H1 (cell line): ENCODE measurements at places on chromosomes 7 and 10. TPM values are rescaled to one million over a fixed set of nuclear protein-coding genes. Genes with fewer than 3 reads are reported as not detected.

SPACDR gene
- 0.33 TPM in 1 of 2 replicates, not detected in the other for total RNA-seq

TMEM243 gene
- total RNA-seq = 26.0 and 27.6 TPM in 2 replicates

VSTM4 gene
- 0.69 and 0.73 TPM in 2 replicates for total RNA-seq

FAM25C gene
- total RNA-seq = not detected in 2 replicates

SCART1 gene
- total RNA-seq = 0.10 and 0.19 TPM in 2 replicates

POU6F2 gene
- total RNA-seq = 1.6 and 2.0 TPM in 2 replicates

ATXN7L1 gene
- total RNA-seq = 34.0 and 34.5 TPM in 2 replicates

CPA2 gene
- total RNA-seq = 0.31 TPM in 1 of 2 replicates, not detected in the other

GIMAP8 gene
- not detected in 2 replicates for total RNA-seq

GIMAP4 gene
- 0.22 TPM in 1 of 2 replicates, not detected in the other for total RNA-seq

DNA sequence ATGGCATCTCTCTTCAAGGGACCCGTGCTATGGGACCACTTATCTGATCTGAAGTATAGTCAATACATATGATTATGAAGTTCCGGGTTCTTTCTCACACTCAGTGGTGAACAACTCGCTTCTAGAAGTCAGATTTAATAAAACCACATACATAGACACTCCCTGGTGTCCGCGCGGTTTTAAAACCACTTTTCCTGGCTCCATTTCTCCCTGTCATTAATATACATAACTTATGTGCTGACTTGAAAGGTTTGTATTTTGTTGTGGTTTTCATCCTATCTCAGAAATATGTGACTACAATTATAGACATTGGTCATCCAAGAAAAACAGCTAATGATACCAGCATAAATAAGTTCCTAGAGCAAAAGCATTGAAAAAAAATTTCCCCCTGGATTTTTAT is 34.0 kb downstream of the SVIL start:
- no peak for DNase-seq

DNA sequence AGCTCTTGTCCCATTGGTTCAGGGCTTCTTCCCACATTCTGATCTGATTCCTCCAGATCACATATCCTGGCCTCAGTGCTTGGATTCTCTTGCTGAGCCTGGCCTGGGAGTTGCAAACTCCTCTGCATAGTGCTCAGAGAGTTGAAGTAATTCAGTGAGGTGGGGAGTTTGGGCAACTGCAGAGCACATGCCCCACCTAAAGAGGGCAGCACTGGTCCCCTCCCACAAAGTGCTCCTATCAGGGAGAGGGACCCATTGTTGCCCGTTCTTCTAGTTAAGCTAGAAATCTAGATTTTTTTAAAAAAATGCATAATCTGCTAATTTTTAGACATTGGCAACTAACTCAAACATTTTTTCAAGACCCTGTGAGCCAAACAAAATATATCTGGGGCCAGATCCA is 45.1 kb downstream of the CHN2 start:
- DNase-seq = peak; percentile 13

GRCh38 chr7:114787556-114787955 is 134.3 kb upstream of the MDFIC start:
- no peak for DNase-seq

DNA sequence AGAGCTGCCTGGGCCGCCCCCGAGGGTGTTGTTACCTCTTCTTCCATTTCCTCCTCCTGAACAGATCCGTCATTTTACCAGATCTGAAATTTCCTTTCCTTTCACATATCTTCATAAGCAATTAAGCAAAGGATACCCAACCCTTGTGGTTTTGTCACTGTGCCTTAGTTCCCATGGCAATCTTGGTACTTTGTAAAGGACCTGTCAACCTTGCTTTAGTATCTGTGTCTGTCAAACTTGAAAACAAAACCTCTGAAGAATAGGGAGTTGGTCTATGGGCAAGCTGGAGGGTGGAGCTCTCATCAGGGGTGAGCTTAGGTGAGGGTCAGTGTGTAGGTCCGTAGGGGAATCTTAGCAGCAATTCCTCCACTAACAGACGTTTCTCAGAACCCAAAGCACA is 25.4 kb upstream of the CCDC3 start:
- DNase-seq = no peak

DNA sequence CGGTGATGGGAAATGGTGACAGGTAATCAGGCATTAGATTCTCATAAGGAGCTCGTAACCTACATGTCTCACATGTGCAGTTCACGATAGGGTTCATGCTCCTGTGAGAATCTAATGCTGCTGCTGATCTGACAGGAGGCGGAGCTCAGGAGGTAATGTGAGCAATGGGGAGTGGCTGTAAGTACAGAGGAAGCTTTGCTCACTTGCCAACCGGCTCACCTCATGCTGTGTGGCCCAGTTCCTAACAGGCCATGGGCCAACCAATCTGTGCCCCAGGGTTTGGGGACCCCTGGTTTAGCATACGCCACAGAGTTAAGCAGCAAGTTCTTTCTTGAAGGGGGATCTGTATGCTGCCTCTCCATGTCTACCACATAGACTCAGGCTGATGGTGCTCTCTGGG is 133.1 kb downstream of the IQUB start:
- DNase-seq = no peak

DNA sequence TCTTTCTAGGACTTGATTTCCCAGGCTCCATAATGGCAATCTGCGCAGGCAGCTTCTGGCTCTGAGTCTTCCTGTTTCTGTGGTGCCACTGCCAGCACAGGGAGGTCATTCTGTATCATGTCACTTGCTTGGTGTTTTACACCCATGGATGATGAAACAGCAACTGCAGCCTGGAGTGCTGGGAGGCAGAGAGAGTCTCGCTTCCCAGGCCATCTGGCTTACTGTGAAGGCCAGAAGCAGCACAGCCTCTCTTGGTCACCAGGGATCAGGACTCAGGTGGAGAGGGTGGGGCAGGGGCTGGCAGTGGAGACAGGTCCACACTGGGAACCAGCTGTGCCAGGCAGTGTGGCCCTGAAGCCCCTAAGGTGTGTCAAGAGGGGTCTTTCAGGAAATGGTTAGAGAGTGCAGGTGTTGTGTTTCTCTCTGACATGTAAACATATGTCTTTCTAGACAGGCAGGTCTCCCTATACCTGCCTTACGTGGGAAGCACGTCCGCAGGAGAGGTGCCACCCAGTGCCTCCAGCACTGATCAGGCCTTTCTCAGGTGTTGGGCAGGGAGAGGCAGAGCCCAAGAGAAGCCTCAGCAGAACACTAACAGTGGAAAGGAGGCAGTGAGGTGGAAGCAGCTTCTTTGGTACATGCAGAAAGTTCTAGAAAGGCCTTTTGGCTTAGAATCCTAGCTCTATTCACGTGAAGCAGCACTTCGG is 71.4 kb downstream of the INSIG1 start:
- no peak for DNase-seq

GRCh38 chr10:57706016-57706415 is 561.7 kb downstream of the IPMK start:
- DNase-seq = no peak

DNA sequence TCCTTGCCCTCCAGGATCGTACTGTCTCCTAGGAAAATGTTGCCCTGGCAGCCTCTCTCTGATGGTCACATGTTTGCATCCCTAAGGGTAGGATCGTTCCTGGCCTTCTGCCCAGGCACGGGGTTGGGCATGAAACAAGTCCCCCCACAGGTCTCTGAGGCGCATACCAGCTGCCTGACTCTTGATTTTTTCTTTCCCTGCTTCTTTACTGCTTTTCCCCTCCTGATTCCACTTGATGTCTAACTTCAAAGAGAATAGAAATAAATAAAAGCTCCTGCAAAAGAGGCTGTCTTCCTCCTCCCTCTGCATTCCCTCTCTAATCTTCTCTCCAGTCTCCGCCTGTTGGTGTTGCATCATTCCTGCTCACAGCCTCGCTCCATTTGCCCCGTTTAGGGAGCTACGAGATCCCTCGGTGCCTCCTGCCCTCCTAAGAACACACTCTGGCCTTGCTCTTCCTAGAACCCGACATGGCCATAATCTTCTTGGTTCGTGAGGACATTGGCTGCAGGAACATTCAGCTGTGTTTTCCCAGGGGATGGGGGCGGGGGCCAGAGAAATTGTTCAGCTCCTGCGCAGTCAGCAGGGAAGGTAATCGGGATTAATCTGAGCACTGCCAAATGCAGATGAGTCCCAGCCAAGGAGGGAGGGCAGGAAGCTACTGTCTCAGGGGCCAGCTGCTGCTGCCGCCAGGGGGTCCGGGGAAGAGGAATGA is 26.0 kb downstream of the LEP start:
- peak; percentile 72 for DNase-seq

DNA sequence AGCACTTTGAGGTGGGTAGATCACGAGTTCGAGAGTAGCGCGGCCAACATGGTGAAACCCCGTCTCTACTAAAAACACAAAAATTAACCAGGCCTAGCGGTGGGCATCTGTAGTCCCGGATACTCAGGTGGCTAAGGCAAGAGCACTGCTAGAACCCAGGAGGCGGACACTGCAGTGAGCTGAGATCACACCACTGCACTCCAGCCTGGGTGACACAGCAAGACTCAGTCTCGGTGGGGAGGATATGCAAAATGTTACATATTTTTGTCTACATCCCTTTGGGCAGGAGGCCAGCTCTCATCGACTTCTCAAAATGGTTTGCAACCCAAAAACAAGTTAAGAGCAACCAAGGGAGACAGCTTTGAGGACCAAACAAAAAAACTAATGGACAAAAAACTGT is 8.2 kb downstream of the ATE1 start:
- no peak for DNase-seq

GRCh38 chr7:111787741-111788140 is 225.4 kb upstream of the IMMP2L start:
- DNase-seq = no peak

DNA sequence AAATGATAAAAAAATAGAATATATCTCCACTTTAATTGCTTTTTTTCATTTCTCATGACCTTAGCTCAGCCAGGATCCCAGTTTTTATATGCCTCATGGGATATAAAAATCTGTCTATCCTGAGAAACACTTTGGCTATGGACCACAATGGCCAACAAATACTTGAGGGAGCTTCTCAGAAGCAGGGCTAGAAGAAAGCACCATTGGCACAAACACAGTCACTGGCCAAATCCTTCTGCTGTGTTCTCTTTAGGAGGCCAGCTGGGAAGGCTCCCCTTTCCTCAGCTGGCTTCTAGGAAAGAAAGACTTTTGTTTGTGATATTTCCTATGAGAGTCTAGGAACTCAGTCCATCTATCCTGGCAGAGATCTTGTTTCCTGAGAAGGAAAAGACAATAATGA is 856.2 kb upstream of the GHITM start:
- no peak for DNase-seq

GRCh38 chr10:131838966-131839742 is 61.7 kb upstream of the PPP2R2D start:
- no peak for DNase-seq

DNA sequence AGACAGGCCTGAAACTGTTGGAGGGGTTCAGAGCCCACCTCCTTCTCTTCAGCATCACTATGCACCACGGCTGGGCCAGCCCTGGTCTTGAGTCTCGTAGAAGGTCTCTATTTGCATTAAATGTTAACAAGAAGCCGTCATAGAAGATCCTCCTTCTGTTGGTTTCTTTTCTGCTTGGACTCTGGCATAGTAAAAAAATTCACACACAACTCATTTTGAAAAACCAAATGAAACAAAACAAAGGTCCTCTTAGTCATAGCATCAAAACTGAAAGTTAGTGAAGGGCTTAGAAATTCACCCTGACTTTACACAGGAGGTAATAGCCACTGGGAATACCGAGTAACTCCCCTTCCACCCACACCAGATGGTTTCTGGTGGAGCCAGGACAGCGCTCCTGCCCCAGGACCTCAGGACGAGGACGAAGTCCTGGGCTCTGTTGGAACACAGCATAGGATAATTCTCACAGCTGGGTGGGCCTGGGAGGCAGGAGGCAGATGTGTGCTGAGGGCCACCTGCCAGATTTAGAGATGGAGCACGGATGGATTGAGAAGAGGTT is 248.4 kb upstream of the KLF6 start:
- no peak for DNase-seq

DNA sequence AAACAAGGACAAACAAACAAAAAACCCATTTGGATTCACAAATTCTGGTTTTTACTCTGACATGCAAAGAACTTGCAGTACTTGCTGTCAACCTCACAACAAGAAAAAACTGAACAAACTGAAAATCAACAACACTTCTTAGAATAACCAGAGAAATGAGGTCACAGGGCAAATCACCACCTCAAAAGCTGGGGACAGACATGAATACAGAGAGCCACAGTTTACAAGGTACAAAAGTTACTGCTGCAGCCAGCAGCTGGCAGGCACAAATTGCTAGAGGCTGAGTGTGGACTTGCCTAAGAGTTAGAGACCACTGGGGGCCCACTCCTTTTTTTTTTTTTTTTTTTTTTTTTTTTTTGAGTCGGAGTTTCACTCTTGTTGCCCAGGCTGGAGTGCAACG is 15.0 kb upstream of the RNF32 start:
- DNase-seq = no peak

DNA sequence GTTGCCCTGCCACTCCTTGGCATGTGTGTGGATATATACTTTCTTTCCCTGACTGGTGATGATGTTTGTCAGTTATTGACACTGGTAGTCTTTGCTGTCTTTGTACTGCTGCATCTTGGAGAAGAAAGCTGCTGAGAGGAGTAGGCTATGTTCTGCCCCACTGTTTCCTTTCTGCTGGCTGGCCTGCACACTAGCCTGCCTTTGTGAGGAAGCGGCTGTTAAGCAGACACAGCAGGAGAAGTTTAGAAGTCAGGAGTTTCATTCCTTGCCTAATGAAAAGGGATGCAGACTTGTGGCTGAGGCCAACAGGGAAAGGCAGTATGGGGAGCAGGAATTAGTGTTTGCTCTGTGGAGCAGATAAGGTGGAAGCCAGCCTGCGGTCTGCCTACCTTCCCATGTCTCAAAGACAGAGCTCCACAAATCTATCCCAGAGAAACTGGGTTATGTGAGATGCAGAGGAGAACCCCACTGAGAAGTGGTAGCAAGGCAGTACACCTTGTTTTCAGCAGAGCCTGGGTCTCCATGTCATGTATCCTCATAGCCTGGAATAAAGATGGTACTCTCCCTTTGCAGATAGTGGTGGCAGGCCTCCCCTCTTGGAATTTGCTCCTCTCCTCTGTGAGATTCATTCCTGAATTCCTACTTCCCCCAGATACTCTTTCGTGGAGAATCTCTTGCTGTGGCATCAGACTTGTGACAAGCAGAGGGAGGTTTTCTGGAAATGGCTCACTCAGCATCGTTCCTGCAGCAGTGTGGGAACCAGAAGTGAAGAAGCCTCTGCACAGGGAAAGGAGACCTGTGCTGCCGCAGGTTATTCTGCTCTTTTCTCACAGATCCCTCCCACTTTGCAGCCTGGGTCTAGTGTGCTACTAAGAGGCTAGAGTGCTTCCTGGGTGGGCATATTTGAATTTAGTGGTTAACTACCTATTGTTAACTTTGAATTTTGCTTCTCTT is 130.2 kb downstream of the LRRC4 start:
- no peak for DNase-seq

GRCh38 chr7:105448181-105448580 is 59.5 kb upstream of the SRPK2 start:
- DNase-seq = no peak

- no peak for DNase-seq
Observed at GRCh38 chr7:24741679-24742505, 15.4 kb downstream of the GSDME start.

GRCh38 chr10:65123120-65123519 is 1601.9 kb downstream of the REEP3 start:
- no peak for DNase-seq

DNA sequence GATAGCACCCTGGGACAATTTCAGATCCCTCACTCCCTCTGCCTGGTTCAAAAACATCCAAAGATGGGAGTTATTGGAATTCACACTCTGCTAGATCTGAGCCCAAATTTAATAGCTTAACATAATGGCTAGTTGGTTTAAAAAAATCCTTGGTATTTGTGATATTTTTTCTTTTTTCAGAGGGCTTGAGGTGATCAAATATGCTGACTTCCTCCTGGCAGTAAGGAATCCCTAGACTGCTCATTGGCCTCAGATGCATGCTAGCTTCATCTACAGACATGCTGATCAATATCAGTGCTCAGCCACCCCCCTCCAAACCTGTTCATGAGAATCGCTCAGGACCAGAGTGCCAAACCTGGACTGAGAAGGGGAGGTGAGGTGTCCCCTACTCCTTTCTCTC is 74.7 kb upstream of the PLPP4 start:
- no peak for DNase-seq
